ENCODE measurements at places on chromosomes 5 and 9.

GRCh38 chr5:56817263-56818014 lies 2.1 kb downstream of the MAP3K1 start:
- DNase-seq = peak; percentile 30

DNA sequence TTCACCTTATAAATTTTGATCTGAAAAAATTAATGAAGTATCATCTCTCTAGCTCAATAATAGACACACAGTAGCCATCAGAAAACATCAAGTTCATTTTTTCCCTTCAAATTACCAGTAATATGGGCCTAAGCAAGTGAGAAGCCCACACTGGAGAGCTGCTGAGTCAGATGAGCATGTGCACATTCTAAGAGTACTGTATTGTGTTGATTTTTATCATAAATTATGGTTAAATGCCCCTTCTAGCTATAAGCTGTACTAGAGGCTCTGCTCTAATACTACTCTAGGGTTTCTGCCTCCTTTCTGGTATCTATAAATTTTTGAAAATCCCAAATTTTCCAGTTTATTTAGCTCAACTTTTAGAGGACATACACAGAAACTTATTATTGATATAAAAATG lies 42.1 kb upstream of the TYRP1 start:
- no peak for DNase-seq

DNA sequence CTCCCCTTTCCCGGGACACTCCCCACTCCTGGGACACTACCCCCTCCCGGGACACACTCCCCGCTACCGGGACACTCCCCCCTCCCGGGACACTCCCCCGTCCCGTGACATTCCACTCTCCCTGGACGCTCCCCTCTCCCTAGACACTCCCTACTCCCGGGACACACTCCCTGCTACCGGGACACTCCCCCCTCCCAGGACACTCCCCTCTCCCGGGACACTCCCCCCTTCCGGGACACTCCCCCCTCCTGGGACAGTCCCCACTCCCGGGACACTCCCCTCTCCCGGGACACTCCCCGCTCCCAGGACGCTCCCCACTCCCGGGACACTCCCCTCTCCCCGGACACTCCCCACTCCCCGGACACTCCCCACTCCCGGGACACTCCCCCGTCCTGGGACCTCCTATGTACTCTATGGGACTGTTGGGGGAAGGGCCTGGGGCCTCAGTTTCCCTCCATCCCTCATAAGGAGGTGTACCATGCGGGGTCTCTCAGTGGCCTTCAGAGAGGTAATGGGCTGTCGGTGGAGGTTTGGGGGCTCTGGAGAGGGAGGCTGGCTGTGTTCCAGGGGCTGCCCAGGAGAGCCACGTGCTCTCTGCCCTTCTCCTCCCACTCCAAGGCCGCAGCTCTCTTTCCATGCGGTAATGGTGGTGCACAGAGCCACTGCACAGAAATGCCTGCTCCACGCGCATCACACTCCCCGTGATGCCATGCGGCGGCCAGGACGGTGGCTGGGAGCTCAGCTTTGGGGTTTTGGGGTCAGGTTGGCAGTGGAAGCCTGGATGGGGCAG lies 96.2 kb downstream of the RXRA start:
- DNase-seq = no peak

DNA sequence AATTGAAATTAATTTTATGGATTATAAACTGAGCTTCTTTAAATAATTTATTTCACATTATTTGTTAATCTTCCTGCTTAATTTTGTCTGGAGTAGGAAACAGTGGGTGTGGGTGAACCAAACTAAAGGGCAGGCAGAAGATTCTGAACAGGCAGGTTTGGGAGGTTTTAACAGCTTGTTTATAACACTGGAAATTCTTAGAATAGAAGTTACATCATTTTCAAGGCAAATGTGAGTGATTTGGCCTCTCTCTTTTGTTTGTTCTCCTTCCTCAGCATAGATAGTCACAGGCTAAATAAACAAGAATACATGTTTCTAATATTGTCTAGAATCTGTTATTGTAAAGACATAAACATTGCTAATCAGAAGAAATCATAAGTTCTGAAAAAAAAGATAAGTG lies 970.9 kb upstream of the NUDT12 start:
- no peak for DNase-seq

DNA sequence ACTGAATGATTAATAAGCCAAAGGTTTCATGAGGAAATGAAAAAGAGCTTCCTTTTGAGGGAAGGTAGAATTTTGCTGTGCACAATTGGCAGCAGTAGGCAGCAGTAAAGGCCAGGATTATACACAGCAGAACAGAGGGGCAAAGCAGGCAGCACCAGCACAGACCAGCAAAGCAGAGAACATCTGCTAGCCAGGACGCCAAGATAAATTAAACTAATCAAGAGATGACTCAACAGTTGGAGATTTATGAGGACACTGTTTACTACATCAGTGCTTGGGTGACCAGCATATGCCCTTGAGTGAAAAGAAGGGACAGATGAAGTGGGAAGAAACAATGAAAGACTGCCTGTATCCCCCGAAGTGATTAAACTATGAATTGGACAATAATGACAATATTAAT lies 871.4 kb upstream of the CDH10 start:
- no peak for DNase-seq
